Left lobe of liver (tissue), 2 donors: ENCODE measurements at places on chromosomes 7 and 10.

DNA sequence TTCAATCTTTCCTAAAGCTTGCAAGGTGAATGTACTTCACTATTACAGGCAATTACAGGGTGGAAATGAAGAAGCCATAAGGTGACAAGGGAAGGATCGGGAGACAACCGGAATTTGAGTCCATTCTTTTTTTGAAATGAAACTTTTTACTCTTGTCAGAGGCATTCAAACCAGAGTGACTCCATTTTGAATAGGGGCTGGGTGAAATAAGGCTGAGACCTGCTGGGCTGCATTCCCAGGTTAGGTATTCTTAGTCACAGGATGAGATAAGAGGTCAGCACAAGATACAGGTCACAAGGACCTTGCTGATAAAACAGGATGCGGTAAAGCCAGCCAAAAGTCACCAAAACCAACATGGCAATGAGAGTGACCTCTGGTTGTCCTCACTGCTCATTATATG lies 363.3 kb downstream of the TYW1 start:
- no peak for DNase-seq

DNA sequence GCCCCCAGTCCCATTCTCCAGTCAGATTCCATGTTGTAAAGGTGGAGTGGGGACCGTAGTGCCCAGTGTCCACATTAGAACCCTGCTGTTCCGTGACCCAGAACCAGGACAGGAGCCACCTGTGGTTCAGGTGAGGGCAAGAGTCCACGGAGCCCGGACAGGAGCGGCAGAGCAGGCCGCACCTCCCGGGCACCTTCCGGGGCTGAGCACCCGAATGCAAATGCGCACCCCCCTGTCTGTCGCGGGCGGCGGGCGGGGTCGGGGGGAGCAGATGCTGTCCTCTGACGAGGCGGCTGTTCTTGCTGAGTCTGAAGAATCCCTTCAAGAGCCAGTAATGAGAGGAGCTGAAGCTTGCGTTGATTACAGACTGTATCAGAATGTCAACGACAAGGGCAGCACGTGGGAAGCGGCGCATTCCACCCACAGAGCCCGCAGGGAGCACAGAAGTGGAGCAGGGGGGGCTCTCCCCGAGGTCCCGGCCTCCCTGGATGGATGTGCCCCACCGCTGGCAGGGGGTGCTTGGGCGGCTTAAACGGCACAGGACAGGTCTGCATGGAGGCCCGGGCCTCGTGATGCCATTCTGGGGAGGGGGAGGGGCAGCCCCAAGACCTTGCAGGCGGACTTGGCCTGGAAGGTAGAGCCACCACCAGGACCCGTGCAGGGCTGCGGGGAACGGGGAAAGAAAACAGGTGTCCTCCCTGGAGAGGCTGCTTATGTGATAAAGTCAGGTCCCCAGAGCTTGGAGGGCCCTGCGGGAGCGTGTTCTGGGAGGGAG lies 407.5 kb upstream of the RNF32 start:
- DNase-seq: peak; percentile 34

GRCh38 chr7:108045154-108045553 lies 42.2 kb upstream of the LAMB1 start:
- no peak for DNase-seq

DNA sequence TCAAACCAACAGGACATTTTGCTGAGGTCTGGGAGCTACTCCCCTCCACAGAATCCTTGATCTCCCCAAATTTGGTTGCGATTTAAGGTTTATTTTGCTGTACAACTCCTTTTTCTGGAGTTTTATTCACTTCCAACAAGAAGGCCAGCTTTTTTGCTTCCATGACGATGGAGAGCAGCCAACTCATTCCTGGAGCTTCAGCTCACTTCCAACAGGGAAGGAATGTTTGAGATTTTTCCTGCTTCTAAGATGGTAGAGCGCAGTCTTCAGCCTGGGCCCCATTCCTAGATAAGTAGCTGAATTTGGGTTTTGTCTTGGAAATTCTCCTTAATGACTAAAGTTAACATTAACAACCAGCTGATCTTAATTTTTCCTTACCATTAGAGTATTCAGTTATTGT lies 30.9 kb upstream of the CREB3L2 start:
- no peak for DNase-seq

- no peak for DNase-seq
Observed at GRCh38 chr7:36677769-36678437, 46.4 kb downstream of the AOAH start.
